ENCODE measurements at places on chromosomes 11 and 22.

GRCh38 chr11:110524238-110524637 is 94.5 kb downstream of the FDX1 start:
- DNase-seq: no peak

- no peak for DNase-seq
Measured at GRCh38 chr11:110077346-110077745, 15.8 kb upstream of the ZC3H12C start.

GRCh38 chr22:23800297-23801237 is 13.8 kb downstream of the SMARCB1 start:
- DNase-seq: no peak

DNA sequence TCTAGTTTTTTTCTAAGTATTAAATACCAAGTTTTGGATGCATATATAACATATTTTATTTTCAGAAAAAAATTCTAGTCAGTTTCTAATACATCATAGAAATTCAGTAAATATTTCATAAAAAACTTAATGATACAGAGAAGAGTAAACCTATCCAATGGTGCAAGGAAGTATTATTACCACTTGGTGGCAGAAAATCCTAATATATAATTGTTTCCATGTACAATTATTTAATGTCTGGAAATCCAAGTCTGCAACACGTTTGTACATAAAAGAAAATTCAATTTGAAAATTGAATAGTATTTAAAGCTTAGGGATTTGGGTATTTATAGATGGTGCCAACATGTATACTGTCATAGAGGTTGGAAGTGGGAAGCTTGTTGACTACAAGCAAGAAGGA is 127.0 kb downstream of the TRPC6 start:
- DNase-seq: no peak

DNA sequence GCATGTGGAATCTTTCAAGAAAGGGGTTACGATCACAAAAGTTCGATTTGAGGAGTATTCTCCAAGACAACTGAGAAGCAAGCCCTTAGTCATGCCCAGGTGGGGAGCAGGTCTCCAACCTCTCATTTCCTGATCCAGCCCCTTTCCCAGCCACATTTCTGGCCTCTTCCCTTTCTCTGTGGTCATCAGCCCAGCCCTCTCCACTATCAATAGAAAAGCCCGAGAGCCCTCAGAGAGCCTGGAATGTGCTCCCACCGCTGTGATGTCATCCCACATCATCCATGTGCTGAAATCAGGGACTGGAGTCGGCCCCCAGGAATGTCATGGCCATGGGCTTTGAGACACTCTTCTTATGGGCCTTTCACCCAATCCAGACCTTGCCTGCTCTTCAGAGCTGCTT is 62.6 kb downstream of the KCNJ1 start:
- no peak for DNase-seq

DNA sequence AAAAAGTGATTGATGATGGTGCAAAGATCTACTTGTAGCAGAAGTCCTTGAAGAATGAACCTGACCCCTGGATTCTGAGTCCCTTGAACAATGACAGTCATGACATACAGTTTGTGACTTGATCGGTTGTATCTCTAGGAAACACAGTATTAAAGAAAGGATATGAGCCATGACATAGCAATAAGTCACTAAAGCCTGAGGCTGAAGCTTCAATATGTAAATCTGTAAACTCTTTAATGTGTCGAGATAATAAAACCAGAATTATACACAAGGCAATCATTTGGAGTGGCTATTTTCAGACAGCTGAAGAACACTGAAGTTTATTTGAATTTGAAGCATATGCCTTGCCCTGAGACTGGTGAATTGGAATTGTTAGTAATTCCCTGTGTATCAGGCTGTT is 911.5 kb upstream of the RAG2 start:
- DNase-seq: no peak

DNA sequence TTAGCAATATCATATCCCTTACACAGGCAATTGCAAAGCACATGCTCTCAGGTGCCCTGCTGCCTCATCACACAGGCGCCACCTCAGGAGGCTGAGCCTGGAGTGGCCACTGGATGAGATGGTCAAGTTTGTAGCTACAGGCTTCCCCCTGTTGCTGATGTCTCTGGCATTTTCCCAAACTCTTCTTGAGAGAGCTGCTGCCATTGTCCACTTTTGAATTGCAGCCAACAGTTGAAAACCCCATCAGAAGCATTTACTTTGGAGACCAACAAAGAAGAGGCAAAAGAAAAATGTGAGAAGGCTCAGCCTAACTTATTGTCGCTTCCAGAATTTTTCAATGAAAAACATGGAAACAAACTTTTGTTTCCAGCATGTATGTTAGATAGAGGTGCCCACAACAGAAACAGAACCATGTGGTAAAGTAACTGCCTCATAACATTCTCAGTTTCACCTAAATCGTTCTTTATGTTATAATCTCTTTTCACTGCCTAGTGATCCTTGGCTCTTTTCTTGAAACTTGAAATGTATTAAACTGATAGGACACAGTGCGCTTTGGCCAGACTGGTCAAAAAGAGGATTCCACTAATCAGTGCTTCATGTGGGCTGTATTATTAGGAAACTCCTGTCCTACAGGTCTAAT is 47.6 kb upstream of the OR8B8 start:
- DNase-seq: no peak

DNA sequence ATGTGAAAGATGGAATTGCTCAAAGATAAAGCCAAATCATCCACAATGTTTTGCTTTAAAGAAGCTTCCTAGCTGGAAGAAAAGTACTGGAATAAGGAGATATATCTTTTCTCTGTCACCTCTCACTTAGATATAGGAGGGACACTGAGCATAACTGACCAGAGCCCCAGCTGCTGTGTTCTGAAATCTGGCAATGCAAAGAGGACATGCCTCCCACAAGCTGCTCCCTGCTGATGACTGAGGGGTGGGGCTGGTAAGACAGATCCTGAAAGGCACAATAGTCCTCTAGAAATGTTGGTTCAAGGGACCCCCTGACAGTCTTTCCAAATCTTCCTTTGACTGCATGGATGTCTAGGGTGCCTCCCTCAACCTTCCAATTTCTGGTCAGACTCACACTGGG is 67.0 kb downstream of the SC5D start:
- DNase-seq: no peak

GRCh38 chr11:92839450-92839849 is 130.0 kb upstream of the MTNR1B start:
- no peak for DNase-seq

- DNase-seq: no peak
Measured at GRCh38 chr11:6251990-6252473, 7.6 kb upstream of the CCKBR start.

DNA sequence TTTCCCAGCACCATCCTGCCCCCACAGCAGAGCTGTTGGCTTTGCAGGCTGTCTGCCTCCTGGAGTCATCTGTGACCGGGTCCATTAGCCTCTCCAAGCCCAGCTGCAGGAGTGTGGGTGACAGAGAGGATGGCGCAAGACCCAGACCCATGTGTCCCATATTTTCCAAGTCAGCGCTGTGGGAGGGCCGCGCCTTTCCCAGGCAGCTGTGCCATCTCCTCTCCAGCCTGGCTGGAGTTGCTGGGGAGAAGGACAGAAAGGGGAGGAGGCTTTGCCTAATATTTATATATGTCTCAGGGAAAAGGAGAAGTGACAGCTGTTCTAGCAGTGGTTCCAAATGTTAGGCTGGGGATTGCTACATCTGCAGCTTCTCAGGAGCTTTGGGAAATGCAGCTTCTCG is 15.7 kb downstream of the DTX4 start:
- no peak for DNase-seq
